Right ventricle myocardium superior (tissue), 1 donor: ENCODE measurements at places on chromosomes 5 and 9.

- no peak for DNase-seq
Measured at GRCh38 chr9:436482-436881, 221.8 kb downstream of the DOCK8 start.

DNA sequence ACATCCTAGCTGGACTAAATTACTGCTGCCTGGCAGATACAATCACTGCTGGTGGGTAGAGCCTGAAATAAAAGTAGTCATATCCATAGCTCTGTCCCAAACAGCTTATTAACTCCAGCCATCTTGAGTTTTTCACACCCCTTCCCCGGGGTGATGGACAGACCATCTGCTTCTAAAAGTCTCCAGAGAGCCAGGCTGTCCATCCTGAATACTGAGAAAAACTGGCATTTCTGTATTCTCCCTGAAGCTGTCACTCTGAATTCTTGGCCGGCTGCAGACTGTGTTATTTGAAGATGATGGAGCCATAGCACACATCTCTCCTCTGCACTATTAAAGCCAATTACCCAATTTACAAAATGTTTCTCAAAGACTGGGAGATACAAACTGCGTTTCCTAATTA lies 118.6 kb downstream of the GABBR2 start:
- no peak for DNase-seq

DNA sequence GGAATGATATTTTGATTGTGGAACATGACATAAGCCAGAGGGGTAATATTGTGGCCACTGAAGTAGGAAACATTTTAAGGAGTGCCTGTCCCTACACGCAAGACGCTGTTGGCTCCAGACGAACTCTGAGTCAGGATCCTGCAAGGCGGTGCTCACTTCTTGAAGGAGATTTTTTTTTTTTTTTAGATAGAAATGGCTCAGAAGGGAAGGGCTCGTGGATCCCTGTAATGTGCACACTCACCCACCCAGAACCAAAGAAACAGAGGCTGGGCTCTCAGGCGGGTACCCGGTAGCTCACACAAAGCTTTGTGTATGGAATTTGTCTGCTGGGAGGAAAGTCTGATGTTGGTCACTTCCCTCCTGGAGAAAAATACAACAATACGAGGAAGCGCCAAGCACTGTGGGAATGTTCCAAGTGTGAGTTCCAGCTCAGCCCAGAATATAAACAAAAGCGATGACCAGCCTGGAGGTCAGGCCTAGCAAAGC lies 25.7 kb downstream of the RAPGEF1 start:
- DNase-seq, result peak; percentile 77

DNA sequence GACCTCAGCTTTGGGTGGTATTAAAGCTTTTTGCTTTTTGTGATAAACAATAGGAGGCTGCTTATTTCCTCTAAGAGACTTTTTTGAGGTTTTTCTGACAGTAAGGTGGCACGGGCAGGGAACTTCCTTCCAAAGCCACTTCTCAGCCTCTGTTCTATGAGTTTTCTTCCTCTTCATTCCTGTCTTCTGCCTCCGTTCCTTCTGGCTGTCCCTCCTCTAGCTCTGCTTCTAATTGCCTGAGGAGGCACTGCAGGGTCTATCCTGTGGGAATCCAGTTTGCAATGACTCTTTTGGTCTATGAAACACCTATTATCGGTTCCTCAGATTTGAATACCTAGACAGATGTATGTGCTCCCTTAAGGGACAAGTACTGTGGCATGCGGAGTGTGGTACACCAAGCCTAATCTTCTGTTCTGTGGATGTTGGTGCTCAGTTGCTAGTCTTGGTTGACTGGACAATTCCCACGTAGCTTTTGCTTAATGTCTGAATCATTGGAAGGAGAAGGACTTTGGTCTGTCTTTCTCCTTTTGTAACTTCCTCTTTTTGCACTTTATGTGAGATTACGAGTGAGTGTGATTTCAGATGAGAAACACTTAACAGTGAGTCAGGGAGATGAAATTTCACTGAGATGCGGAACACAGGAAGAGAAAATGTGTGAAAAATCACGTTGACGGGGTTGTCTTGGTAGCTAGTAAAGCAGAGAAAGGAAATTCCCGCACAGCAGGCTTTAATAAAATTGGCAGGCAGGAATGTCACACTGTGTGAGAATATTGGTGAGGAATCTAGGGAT lies 305.2 kb downstream of the EFNA5 start:
- no peak for DNase-seq

DNA sequence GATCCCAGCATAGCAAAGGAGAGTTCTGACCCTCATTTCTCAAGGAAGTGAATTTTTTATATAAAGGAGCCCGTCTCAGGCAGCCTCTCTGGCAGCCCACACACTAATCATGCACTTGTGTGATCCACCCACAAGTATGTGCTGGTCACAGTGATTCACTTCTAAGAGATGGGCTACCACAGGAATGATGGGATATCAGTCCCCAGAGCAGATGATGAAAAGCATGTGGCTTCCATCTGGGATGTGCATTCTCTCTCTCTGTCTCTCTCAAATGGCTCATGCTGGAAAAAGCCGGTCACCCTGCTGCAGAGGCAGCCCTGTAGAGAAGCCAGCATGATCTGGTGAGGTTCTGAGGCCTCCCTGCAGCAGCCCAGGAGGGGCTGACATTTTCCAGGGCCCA lies 74.2 kb upstream of the ADCY2 start:
- no peak for DNase-seq

DNA sequence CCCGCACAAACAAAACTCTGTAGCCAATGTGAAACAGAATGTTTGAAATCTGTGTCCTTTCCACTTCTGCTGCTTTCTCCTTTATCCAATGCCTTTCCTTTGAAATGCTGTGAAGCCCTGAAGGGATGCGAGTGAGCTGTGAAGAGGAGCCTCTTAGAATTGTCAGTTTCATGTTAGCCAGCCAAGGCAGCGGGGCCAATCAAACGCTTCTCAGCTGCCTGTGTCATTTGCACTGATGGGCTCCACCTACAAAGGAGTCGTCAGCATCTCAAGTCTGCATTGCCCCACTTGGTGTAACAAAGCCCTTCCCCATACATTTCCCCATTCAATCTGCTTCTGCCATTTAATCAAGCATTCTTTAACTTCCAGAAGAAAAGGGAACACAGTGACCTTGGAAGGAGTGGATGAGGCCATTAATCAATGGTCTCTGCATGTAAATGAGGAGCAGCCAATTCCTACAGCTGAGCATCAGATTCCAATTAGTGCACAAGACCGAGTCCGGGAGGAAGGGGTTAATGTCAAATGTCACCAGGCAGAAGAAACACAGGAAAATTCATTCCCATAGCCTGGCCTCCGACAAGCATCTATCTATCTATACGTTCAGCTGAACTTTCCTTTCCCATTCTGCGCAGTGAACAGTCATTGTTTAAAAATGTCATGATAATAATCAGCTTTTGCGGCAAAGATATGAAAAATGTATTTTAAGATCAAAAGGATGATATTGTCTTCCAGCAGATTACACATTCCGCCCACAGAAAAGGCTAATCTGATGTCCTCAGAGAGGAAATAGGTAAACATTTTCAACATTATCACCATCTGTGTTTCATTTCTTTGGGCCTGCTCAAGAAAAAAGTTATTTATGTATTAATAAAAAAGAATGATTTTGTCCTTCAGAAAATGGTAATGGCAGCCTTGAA lies 154.6 kb downstream of the FSTL4 start:
- no peak for DNase-seq

DNA sequence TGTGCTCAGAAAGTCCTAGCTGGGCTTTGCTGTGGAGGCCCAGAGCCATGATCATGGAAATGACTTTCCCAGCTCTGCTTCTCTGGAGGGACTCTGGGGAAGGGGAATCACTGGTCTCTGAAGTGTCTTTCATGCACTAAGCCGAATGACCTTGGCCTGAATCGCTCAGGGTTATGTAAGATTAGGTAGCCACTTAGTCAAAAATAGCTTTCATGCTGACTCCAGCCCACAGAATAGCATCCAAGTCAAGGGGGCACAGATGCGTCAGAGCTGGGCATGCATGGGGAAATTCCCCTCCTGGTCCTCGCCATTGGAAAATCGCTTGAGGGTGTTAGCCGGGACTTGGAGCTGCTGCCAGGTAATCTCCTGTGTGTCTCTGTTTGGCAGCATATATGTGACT lies 36.1 kb upstream of the PPARGC1B start:
- DNase-seq, result peak; percentile 67

DNA sequence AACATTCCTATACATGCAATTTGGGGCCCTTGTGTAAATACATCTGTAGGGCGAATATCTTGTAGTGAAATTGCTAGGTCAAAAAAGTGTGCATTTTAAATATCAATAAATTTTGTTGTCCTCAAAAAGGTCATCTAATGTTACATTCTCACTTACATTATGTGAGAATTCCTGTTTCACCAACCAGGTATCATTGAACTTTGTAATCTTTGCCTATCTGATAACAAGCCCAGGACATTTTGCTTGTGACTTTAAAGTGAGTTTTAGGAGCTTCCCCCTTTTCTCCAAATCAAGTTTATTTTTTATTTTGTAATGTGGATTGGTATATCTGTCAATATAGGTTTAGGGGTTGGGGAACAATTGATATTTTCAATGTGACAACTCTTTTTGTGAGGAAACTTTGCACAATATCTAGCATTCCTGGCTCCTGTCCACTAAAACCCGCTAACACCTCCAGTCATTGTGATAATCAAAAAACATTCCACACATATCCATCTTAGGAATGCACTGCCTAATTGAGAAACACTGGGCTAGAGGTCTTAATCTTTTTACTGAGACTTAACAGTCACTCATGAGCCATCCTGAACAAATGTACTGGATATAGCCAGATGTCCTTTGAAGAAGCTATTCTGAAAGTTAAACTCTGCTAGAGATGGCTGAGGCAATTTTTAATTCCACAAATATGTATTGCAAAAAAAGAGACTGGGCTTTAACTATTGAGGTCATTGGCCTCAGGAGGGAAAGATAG lies 72.5 kb upstream of the SLC1A1 start:
- no peak for DNase-seq

DNA sequence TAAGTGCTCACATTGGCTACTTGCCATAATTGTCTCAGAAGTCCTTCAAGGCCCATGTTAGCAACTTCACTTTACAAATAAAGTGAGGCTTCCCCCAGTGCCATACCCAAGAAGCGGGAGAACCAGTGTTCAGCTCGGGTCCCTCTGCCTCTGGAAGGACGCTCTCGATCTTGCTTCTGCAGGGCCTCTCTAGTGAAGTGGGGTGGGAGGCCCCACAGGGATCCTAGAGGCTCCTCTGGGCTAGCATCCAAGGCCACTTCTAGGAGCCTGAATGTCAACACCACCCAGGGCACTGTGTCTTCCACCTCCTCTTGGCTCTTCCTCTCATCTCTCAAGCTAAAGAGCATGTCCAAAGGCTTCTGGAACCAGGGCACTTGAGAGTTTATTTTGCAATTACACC lies 282.5 kb downstream of the GADD45G start:
- no peak for DNase-seq

GRCh38 chr9:96460882-96461281 lies 10.9 kb downstream of the HABP4 start:
- no peak for DNase-seq

GRCh38 chr5:95857185-95857945 lies 34.8 kb upstream of the GLRX start:
- DNase-seq, result peak; percentile 89

- peak; percentile 57 for DNase-seq
Measured at GRCh38 chr5:171709930-171710329, 75.7 kb upstream of the SMIM23 start.

- no peak for DNase-seq
Measured at GRCh38 chr9:121801579-121801978, 150.1 kb downstream of the DAB2IP start.

GRCh38 chr9:133696071-133696472 lies 42.1 kb downstream of the SARDH start:
- peak; percentile 30 for DNase-seq

- DNase-seq, result no peak
Measured at GRCh38 chr9:98972716-98973115, 29.0 kb downstream of the COL15A1 start.

DNA sequence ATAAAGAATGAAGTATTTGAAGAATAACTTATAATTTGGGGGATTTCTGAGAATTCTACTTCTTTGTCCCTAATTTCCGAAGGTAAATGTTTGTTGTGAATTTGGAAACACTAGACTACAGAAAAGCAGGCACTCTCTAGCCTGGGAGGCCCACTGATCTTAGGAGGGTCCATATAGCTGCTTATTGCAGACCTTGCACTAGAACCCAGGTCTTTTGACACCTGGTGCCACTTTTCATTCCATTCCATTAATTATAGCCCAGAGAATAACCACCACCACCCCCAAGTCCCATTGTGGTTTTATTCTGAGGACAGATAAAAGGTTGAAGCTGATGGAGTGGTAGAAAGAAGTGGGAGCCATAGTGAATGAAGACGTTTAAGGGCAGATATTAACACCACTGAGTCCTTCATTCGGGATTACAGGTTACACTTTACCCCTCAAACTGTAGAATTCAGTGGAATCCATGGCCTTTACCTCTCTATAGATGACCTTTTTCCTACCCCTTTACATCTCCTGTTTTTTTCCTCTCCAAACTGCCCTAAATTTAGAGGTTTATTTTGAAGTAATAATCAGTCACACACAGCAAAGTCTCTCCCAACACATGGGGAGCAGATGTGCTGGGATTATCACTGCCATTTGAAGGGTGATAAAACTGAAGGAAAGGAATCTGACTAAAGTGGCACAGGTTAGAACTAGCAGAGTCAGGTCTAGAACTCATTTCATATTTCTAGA lies 12.0 kb upstream of the PSMD5 start:
- no peak for DNase-seq

- no peak for DNase-seq
Measured at GRCh38 chr5:32231929-32232328, 57.8 kb upstream of the GOLPH3 start.

DNA sequence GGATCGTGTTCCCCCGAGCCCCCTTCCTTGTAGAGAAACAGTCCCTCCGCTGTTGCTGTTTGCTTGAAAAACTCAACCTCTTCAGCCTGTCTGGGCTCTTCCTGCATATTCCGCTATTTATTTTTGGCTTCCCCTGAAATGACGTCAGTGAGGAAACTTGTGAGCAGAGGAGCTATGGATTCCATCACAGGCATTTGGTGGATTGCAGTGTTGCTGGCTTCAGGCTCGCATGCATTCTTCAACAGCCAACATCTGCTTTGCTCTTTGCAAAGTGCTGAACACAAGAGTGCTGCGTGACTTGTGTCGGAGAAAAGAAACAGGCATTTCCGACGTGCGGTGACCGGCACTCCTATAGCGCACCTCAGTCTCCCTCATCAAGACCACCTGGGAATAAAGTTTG lies 232.7 kb downstream of the RFK start:
- DNase-seq, result no peak

DNA sequence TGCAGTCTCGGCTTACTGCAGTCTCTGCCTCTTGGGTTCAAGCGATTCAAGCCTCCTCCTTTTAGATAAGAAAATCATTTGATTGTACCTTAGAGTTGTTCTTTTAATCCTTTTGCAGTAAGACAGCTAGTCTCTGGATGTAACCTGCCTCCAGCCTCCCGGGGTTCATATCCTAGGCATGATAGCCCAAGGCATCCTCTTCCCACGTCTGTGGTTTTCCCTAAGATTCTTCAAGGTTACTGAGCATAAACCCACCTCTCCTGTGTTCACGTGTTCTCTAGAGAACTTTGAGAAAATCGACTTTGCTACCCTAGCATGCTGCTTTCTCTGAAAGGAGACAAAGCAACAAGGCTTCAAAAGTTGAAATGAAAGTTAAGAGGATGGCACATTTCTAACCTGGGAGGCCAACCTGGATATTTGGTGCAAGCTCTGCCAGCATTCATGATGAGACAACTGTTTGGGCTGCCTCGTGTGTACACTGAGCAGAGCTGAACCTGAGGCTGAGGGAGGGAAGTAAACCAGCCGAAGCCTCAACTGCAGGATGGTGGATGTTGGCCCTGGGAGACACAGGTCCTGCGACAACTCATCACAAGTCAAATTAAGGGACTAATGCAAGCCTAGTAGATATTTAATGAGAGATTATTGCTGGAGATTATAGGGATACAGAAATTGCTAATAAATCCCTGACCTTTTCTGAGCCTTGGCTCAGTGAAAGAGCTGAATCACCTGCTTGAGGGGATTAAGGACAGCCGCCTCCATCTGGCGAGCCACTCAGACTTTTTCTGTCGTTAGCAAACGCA lies 261.8 kb downstream of the ARHGAP26 start:
- DNase-seq, result no peak
